Fibroblast of skin of left biceps (primary cell): ENCODE measurements at places on chromosomes 6 and 20.

DNA sequence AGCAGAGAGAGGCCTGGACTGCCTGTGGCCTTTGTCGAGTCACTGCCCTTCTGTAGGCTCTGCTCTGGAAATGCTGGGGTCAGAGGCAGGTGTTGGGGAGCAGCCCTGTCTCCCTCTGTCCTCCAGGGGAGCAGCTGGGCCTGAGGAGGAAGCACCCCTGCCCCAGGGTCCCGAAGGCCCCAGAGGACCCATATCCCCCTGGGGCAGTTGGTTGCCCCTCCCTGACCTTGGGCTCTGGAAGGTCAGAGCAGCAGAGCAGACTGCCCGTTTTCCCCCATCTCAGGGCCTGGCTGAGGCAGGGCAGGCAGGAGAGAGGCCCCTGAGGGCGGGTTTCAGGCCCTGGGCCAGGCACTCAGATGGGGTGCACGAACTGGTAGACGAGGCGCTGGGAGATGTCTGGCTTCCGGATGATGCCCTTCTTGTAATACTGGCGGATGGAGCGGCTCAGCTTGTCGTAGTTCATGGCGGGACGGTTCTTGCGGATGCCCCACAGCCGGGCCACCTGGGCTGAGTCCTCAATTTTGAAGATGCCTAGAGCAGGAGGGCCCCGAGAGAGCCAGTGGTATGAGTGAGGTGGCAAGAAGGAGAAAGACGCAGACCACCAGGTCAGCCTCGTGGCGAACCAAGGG is 18.1 kb downstream of the SPDEF start:
- no peak for DNase-seq

DNA sequence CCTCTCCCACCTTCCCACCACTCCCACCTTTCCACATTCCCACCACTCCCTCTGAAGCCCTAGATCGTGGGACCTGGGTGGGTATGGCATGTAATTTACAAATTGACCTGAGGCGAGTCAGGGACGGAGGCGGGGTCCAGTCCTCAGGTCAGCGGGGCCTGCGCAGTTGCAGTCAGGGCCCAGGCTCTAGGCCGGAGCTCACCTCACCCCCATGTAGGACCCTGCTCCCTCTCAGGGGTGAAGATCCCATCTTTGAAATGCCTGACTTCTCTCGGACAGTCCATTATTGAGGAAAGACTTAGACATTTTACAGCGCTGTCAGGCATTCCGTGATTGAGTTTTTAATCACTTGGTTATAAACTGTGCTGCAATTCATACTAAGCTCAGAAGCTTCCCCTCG is 10.5 kb downstream of the THBS2 start:
- no peak for DNase-seq

- no peak for DNase-seq
Measured at GRCh38 chr6:166949528-166950442, 6.6 kb downstream of the RNASET2 start.

DNA sequence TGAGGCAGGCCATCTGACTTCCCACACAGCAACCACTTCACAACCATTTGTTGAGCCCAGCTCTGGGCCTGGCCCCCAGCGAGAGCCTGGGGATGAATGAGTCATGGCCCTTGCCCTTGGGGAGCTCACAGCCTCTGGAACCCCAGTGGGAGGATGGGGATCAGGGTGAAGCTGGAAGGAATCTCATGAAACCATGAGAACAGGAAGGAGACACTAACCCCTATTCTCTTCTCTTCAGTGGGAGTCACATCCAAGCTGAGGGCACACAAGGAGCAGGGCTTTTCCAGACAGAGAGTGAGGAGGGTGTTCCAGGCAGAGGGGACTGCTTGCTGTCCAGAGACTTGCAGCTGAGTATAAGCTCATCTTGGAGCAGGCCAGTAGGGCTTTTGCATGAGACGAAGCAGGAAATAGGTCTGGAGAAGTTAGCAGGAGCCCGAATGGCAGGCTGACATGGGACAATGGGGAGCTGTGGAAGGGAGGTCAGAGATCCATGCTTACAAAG is 7.5 kb downstream of the FOXS1 start:
- DNase-seq = no peak
